CD4-positive, alpha-beta memory T cell (primary cell): ENCODE measurements at places on chromosomes 4 and X. TPM values are rescaled to one million over a fixed set of nuclear protein-coding genes. Genes with fewer than 3 reads are reported as not detected.

DNA sequence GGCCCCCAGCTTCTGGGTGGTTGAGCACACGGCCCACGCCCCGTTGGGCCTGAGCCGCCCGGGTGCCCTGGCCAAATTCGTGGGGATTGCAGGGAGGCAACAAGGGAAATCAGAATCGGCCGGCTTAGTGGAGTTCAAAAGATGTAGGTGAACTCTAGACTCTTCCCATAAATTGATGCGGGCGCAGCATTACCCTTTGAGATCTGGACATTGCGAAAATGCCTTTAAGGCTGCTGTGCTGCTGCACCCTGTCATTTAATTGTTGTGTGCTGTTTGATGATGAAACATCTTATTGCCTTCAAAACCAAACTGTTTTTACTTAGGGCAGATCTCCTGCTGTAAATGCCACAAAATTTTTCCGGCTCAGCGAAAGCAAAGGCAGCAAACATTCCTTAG lies 409 bp upstream of the MPP1 start:
- no peak overlapping the region for H3K27ac ChIP-seq
- no peak for DNase-seq
- no peak overlapping the region for H3K4me3 ChIP-seq
- H3K36me3 ChIP-seq: no peaks in the 10 kb centered on the region

- H3K36me3 ChIP-seq: no peaks in the 10 kb centered on the region
- no peak overlapping the region for H3K27ac ChIP-seq
- H3K27me3 ChIP-seq: no peaks in the 10 kb centered on the region
- no peaks in the 10 kb centered on the region for H3K4me1 ChIP-seq
- no peak for DNase-seq
- H3K4me3 ChIP-seq: no peak overlapping the region
Observed at GRCh38 chr4:155984106-155984797, 30.6 kb upstream of the CTSO start.

The POU3F4 gene
- not detected for total RNA-seq

GRCh38 chr4:177128306-177128705 lies 181.4 kb upstream of the NEIL3 start:
- no peak for DNase-seq
- no peaks in the 10 kb centered on the region for H3K4me1 ChIP-seq
- H3K36me3 ChIP-seq: no peaks in the 10 kb centered on the region
- no peaks in the 10 kb centered on the region for H3K27me3 ChIP-seq
